ENCODE measurements at places on chromosomes 2 and 18.

- DNase-seq: no peak
Observed at GRCh38 chr2:19367326-19367725, 8.9 kb upstream of the OSR1 start.

- no peak for DNase-seq
Observed at GRCh38 chr18:24595561-24596031, 135.2 kb downstream of the HRH4 start.

- DNase-seq: no peak
Observed at GRCh38 chr2:150538651-150539201, 51.3 kb upstream of the RND3 start.

DNA sequence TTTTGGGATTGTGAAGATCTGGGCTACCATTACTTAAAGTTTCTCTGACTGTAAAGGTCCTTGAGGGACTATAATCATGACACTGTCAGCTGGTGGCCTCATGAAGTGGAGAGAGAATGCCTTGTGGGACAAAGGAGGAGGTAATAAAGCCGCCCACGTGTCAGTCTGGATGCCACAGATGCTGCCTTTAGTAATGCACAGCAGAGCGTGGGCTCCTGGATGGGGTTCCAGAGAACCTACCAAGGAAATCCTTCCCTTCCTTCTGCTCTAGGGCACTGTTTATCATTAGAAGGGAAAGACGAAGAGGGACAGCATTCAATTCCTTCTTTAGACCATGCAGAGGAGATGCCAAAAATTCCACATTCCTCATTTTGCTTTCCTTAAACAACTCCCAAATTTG lies 63.5 kb downstream of the COL5A2 start:
- no peak for DNase-seq

GRCh38 chr2:11375689-11376027 lies 31.2 kb upstream of the ROCK2 start:
- peak; percentile 62 for DNase-seq

DNA sequence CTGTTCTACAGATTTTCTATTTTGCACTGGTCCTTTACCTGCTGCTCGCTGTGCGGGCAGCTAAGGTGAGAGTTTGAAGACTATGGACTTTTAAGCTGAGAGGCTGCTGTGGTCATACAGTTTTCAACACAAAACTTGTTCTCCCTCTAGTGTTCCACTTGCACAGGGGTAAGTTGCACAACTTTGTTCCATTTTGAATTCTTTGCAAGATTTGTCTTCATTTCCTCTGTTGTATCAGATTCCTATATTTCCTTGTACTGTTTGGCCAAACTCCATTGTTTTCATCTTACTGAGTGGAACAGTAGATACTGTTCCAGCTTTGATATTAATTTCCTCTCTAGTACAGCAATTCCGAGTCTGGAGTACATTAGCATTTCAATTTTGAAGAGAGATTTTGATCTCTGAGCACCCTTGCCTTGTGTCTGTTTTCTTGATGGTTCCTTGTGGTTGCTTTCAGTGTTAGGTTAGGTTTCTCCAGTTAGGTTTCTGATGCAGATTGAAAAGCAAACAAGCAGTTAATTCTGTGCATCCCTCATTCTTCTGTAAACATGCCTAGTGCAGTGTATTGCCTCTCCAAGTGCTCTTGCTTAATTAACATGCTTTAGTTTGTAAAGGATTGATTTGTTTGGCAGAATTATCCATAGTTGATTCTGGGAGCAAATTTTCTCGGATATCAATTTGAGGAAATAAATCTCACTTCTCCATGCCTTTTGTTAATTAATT lies 188.8 kb downstream of the PTPRM start:
- DNase-seq: no peak

GRCh38 chr2:37343537-37344434 lies 644 bp upstream of the QPCT start:
- no peak for DNase-seq

- peak; percentile 82 for DNase-seq
Observed at GRCh38 chr2:64018701-64019082, 536 bp downstream of the VPS54 start.

DNA sequence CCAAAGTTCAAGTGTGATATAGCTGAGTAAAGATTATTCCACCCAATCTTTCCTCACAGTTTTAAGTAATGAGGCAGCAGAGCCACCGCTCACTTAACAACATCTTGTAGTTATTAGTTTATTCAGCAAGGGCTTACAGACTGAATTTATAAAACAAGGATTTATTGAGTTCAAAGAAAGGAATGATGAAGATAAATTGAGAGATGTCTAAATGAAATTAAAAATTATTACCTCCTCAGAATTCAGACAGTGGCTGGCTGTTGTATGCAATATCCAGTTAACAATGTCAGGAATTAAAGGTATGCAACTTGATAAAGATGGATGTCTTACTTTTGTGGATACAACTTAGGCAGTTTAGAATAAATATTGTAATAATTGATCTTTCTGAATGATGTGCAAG lies 927.3 kb upstream of the CDH2 start:
- no peak for DNase-seq

- DNase-seq: no peak
Observed at GRCh38 chr2:175872721-175873120, 129.3 kb downstream of the LNPK start.

DNA sequence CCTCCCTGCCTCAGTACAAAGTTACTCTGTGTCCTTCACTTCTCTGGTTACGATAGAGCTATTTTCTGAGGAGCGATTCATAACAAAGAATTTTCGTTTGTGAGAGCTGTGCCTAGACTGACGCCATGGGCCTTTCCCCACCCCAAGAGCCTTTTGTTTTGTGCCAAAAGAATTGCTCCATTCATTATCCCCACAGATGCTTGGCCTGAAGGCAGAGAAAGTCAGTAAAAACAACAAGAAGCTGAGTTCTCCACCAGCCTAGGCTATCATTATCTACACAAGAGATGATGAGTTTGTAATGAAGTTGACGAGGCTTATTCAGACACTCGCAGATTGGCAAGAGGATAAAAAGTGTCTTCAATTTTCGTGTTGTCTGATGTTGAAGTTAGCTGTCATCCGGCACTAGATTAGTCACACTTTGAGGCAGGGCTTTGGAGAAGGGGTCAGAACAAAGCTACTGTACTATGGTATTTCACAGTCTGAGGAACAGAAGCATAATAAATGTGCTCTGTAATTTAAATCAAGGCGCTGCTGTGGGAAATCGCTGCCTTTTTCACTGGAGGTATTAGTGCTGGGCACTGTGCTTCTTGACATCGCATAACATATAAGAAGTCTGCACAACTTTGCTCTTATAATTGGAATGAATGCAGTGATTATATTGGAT lies 278.4 kb upstream of the FIGN start:
- no peak for DNase-seq

DNA sequence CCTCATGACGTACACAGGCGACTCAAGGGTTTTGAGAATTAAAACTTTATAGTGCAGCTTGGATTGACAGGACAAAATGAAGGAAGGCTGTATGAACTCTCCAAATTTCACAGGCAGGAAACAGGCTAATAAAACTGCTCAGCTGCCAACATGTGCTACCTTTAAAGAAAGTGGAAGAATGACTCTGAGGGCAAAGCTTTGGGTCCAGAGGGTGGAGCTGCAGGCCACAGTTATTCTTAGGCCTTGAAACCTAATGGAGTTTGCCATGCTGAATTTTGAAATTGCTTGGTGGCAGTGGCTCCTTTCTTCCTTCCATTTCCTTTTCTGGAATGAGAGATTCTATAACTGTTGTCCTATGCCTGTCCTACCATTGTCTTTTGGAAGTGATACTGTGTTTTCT lies 34.8 kb downstream of the HAT1 start:
- DNase-seq: no peak

GRCh38 chr2:7725171-7725849 lies 808.1 kb downstream of the RNF144A start:
- DNase-seq: no peak

- peak; percentile 41 for DNase-seq
Observed at GRCh38 chr2:217975626-217976025, 27.2 kb downstream of the TNS1 start.

DNA sequence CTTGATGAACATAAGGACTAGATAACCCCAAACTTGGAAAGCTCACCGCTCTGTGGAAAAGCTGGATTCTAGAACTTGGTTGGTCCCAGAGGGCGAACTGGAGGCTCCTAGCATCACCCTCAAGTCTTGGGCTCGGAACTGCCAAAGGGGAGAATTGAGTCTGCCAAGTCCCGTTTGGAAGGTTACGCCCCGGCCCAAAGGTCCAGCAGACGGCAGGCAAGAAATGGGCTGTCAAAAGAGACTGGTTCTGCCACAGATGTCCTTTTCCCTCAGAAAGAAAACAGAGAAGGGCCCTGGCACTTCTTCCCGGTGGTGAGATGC lies 182.2 kb downstream of the ANAPC1 start:
- DNase-seq: no peak

GRCh38 chr2:145617906-145618305 lies 1098.0 kb upstream of the ZEB2 start:
- DNase-seq: no peak

DNA sequence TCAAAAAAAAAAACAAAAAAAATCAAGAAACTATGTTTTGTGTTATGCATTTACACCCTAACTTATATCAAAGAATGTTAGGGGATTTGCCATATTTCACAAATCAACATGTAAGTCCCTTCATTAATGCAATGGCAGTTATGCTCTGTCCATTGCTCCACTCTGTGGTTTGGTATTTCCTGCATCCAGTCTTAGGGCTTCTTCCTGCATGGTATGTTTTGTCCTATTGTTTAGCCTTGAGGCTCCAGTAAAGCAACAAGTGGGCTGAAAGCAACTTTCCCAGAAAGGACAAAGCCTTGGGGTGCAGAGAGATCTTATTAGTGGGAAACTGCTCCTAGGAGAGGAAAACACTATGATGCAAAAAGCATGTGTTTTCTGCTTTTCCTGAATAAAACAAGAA lies 474.1 kb downstream of the IRS1 start:
- no peak for DNase-seq

Data from cardiac septum (tissue), 1 donor.